ENCODE measurements at places on chromosomes 5 and 9. TPM values are rescaled to one million over a fixed set of nuclear protein-coding genes. Genes with fewer than 3 reads are reported as not detected.
A peak's percentile ranks its signal among the peaks of the same experiment; 100 is the strongest.

DNA sequence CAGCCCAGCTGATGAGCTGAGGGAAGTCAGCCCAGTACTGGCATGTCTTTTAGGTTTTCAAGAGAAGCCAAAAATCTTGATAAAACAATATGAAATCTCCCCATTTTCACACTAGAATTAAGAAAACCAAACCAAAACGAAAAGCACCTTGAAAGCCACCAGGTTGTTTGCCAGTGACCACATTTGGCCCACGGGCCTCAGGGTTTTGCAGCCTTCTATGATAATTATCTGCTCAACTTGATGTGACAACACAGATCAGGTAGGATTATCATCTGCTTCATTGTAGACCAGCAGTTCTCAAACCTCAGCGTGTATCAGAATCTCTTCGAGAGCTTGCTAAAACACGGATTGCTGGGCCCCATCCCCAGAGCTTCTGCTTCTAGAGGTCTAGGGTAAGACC is 101.4 kb downstream of the GALNT10 start:
- peak; percentile 33 for DNase-seq

The FBP2 gene
- not detected for total RNA-seq

DNA sequence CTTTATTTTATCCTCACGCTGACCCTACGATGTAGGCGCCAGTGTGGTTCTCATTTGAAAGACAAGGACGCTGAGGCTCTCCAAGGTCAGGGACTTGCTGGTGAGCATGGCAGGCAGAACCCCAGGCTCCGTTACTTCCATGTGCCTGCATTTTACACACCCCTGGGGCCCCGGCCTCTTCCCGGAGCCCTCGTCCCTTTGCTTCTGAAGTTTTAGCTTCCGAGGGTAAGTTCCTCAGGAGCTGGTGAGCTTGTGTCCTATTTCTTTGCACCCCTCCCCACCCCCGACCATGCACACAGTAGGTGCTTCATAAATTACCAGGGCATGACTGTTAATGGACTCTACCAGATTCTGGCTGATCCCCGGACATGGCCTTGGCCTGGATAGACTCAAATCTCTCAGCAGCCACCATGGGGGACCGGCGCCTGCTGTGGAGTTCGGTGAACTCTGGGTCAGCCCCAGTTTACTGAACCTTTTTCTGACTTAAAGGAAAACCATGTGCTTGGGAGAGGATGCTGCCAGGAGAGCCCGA is 59.3 kb upstream of the RNU6ATAC start:
- DNase-seq = no peak

- no peak for DNase-seq
These were observed 16.8 kb upstream of the ZBTB43 start for GRCh38 chr9:126788046-126788445.

The MCTP1 gene
- total RNA-seq = 15.9 TPM

DNA sequence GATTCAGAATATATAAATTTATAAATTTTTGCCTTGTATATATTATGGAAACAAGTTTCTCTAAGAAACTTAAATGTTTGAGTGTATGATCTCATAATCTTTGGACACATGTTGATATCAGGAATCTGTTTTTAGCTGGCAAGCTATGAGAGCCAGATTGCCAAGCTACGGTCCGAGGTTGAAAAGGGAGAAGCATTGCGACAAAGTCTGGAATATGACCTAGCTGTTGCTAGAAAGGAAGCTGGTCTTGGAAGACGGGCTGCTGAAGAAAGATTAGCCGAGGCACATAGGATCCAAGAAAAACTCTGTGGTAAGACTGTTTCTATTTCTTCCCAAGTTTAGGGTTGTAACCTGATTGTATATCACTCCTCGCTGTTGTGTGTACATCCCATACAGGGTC is 25.9 kb downstream of the CCDC171 start:
- no peak for DNase-seq

GRCh38 chr9:88537761-88538091 is 2.7 kb downstream of the NXNL2 start:
- DNase-seq = peak; percentile 64

GRCh38 chr9:98477884-98478283 is 222.4 kb upstream of the TBC1D2 start:
- no peak for DNase-seq

GRCh38 chr9:108671794-108672193 is 184.0 kb downstream of the ACTL7B start:
- DNase-seq = no peak

- DNase-seq = peak; percentile 57
These were observed 52.1 kb upstream of the NFIB start for GRCh38 chr9:14366076-14366475.

- DNase-seq = no peak
These were observed 111.7 kb downstream of the DAB2IP start for GRCh38 chr9:121763131-121763530.

The SOX30 gene
- 5.8 TPM for total RNA-seq

GRCh38 chr5:157816682-157817386 is 42.1 kb downstream of the CLINT1 start:
- no peak for DNase-seq

The SAXO1 gene
- not detected for total RNA-seq

The BAAT gene
- total RNA-seq = not detected

GRCh38 chr9:98010445-98010844 is 27.3 kb downstream of the ANP32B start:
- DNase-seq = no peak

GRCh38 chr5:156834916-156835315 is 15.2 kb upstream of the PPP1R2B start:
- no peak for DNase-seq

The HSPB3 gene
- 32.5 TPM for total RNA-seq

The KIAA0825 gene
- 1.8 TPM for total RNA-seq

The ACTBL2 gene
- total RNA-seq = not detected

The GDNF gene
- total RNA-seq = 5.8 TPM

The GRXCR2 gene
- not detected for total RNA-seq

The FCN1 gene
- total RNA-seq = not detected

DNA sequence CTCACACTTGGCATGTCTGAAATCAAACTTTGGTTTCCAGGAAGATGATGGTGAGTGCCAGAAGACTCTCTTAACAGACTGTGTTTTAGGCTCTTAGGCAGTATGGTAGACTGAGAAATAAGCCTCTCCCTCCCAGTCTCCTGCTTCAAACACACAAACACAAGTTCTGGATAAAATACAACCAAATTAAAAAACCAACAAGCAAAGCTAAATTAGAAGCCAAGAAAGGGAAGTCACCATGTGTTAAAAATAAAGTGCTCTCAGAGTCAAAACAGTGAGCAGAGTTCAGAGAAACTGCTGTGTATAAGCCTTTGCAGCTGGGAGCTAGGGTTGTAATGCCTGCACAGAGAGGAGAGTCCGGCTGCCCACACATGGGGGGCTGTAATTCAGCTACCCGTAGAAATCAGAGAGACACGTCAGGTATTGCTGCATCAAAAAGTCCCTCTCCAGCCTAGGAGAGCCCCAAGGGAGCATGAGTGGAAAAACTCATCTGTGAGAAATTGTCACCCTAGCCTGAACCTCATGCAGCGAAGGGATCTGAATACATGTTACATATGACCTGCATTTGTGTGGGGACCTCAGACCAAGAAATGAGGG is 62.6 kb downstream of the ANGPTL2 start:
- DNase-seq = no peak

The LHX3 gene
- not detected for total RNA-seq

DNA sequence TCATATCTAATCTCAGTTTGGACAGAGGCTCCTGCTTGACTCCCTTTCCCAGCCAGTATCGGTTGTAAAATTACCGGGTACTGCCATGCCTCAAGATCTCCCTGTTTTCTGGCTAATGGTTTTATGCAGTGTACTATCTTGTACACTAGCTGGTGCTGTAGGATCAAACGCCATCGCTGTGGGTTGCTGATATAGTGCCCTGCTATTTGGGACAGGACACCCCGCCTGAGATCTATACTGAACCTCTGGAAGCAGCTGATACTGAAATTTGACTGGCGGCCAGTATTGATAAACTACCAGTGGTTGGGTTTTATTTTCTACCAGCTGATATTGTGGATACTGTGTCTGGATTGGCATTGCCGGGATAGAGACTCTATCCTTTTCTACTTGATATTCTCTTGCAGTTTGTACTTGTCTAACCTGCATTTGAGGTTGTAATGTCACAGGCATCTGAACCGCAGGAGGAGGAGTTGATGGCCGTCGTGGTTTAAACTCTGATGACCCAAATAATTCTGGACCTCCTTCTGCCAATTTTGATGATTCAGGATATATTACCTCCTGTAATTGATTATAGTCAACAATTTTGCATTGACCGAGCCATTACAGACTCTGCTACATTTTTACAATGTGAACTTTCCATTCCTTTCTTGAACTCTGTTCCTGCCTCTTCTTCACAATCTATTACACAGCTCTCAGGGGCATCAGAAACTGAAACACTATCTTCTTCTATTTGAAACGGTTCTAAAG is 112.5 kb upstream of the LARP1 start:
- DNase-seq = no peak

DNA sequence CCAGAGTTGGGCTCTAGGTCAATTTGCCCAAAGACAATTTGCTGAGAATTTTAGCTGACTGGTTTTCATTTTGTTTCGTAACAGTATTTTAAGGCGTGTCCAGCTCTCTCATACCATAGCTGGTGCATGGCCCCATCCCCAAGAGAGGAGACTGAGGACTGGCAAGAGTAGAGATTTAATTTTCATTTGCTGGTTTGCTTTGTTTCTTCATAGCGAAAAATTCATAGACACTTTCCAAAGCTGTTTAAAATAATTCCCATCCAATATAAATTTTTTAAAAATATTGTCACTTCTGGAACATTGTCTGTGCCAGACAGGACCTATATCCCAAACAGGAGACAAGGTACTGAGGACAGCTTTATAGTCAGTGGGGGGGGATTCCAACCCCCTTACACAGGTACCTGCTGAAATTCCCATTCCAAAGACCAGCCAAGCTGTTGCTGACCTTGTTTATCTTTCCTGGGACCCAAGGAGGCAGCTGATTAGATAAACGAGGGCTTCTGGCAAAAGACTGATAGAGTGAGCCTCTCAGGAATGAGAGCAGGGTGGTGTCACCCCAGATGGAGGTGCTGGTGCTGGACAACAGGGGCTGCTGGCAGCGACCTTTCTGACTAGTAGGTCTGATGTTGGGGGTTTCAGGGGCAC is 6.8 kb upstream of the ANGPTL2 start:
- no peak for DNase-seq

- no peak for DNase-seq
These were observed 36.1 kb downstream of the CAAP1 start for GRCh38 chr9:26856413-26857032.

The FOXD4L3 gene
- total RNA-seq = not detected

DNA sequence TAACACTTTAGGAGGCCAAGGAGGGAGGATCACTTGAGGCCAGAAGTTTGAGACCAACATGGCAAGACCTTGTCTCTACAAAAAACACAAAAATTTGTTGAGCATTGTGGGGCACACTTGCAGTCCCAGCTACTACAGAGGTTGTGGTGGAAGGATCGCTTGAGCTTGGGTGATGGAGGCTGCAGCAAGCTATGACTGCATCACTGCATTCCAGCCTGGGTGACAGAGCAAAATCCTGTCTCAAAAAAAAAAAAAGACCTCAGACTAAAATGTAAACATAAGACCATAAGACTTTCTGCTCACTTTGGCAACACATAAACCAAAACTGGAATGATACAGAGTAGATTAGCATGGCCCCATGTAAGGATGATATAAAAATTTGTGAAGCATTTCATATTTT is 24.6 kb upstream of the NANS start:
- DNase-seq = peak; percentile 64

- peak; percentile 24 for DNase-seq
These were observed 2.8 kb upstream of the SARDH start for GRCh38 chr9:133740911-133741310.

DNA sequence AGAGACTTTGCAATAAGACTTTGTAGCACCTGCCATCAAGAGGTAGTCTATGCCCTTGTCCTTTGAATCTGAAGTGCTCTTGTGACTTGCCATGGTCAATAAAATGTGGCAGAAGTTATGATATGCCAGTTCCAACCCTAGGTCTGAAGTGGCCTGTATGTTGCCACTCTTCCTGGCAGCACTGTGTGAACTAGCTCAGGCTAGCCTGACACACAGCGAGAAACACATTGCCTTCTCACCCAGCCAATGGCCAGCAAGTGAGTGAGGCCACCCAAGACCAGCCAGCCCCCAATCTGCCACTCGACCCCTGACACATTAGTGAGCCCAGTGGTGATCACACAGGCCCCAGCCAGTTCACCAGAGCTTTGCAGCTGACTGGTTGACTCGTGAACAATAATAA is 52.7 kb upstream of the OSMR start:
- no peak for DNase-seq

GRCh38 chr9:91421971-91422757 is 1.5 kb downstream of the NFIL3 start:
- no peak for DNase-seq

DNA sequence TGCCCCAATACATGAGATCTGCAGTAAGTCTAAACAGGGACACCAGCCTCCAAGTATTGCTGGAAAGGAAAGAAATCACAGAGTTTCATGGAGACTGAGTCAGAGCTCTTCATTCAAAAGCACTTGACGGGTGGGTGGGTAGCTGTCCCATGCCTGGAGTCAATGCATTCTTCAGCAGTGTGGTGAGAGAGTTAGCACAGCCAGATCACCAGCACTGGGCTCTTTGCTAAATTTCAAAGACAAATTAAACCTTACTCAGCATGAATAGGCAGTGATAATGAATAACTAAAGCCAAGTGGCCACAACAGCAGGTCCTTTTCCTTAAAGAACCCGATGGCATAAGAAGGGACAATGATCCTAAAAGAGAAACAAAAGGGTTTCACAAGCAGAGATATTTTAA is 192.4 kb downstream of the ACTL7B start:
- DNase-seq = no peak

- peak; percentile 49 for DNase-seq
These were observed 20.2 kb downstream of the OCLN start for GRCh38 chr5:69512740-69513260.

The LRRC26 gene
- not detected for total RNA-seq

DNA sequence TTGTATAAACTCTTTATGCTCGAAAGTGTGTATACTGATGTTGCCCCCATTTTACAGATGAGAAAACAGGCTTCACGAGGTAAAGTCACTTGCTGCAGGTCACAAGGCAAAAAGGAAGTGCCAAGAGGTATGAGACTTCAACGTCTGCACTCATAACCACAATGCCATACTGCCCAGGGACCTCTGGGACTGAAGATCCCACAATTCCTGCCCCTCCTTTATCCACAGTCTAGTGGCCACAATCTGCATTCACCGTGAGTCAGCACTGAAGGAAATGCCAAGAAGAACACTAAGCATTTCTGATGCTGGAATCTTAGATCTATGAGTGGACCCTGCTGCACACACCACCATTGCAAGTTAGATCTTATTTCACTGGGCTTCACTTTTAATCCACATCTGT is 37.3 kb downstream of the MED27 start:
- peak; percentile 80 for DNase-seq

The CNTFR gene
- not detected for total RNA-seq

The INSL6 gene
- total RNA-seq = not detected

All from SJSA1 (cell line).